ENCODE measurements at places on chromosomes 7 and 10.

DNA sequence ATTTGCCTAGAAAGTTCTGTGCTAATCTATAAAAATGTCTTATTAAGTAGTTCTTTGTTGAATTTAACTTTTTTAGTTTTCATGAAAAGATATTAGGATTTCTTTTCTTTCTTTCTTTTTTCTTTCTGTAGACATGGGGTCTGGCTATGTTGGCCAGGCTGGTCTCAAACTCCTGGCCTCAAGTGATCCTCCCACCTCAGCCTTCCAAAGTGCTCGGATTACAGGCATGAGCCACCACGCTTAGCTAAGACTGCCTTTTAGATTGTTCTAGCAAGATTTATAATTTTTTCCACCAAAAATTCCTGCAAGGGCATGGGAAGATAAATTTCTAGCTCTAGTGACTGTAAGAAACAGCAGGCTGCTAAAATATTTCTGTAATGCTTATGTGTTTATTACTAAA is 140.5 kb downstream of the WDR37 start:
- DNase-seq = no peak

GRCh38 chr10:103598654-103599115 is 105.2 kb downstream of the NEURL1 start:
- DNase-seq = peak; percentile 44

DNA sequence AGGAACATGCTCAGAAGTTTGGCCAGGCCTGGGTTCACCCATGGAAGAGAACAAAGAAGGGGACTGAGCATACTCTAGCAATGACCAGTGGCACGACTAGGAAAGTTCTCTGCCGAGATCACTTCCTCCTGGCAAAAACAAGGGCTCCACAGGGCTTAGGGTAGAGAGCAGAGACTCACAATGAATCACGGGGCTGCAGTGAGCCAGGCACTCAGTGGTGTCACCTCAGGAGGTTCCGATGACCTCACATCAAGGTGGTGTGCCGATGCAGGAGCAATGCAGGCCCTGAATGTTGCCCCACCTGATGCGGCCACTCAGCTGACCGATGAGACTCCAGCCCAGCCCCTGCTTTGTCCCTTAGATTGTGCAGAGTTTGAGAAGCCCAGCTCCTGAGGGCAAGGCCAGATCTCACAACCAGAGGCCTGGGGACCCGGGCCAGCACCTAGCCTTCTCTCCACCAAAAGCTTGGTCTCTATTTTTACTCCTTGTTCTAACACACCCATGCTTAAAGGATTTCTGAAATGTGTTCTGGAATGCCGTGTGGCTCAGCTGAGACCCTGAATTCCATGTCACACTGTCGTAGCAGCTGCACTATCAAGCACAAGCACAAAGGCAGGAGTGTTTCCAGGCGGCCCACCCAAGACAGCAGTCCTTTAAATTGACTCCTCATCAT is 60.9 kb downstream of the COBL start:
- no peak for DNase-seq

- no peak for DNase-seq
Measured at GRCh38 chr7:132199626-132200025, 376.6 kb downstream of the PLXNA4 start.

DNA sequence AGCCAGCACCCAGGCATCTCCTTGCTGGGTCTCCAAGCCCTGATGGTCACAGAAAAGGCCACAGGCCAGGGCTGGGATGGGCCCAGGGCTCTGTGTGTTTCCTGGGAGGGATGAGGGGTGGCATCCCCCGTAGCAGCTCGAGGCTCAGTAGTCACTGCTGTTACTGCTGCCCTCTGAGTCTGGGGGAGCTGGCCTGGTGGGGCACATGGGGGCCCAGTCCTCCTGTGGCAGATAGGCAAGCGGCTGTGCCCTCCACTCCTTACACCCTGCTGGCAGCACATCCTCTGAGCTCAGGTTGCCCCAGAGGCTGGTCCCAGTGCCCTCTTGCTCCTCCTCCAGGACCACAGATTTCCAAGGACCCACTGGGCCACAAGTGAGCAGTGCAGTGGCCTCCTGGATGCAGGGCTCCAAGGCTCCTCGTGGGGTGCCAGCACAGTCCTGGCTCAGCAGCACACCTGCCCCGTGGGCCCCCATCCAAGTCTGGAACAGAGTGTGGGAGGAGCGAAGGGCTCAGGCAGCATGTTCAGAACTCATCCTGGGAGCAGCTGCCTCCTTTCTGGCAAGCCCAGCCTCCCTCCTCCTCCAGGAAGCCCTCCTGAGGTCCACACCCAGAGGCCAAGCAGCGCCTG is 31.5 kb upstream of the TUBB8 start:
- no peak for DNase-seq

DNA sequence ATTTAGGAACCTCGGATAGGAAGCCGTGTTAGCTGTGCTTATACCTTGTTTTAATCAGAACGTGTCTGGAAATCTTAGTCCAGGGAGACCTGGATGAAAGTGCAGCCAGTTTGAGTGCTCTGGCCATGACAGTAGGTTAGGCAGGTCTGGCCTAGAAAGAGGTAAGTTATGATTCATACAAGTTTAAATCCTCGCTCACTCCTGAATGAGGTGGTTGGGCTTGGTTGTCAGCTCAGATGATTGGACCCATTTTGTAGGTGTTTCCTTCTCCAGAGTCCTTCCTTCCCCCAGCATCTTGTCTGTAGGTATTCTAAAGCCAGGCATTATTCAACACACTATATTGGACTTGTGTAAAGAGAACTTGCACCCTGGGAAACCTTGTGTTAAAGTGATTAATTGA is 561.9 kb upstream of the GALNT17 start:
- no peak for DNase-seq

GRCh38 chr10:114537736-114538135 is 120.3 kb downstream of the ABLIM1 start:
- no peak for DNase-seq

GRCh38 chr7:43294080-43294630 is 181.7 kb downstream of the HECW1 start:
- peak; percentile 39 for DNase-seq

DNA sequence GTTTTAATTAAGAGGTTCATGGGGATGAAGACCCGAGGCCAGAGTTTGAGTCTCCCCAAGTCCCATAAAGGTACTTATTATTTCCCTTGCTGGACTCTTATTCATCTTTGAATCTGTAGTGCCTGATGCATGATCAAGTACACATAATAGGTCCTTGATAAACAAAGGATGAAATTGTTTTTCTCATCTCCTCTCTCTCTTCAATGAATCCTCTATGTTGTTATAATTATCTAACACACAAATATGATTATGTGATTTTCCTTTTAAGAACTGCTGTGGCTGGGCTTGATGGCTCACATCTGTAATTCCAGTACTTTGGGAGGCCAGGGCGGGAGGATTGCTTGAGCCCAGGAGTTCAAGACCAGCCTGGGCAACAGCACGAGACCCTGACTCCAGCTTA is 117.7 kb downstream of the BAMBI start:
- no peak for DNase-seq

DNA sequence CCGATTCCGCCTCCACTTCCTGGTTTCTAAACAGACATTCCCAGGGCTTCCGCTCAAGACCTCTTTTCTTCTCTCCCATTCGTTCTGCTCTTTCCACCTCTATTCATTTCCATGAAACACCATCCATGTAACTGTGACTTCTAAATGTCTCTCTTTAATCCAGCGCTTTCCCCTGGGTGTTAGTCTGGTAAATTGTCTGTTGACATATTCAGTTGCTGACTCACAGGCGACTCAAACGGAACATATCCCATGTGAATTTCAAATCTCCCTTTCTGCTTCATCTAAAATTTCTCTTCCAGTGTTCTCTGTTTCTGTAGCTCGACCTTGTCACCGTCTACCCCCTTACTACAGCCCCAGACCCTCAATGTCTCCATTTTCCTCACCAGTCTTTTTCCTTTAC is 119.1 kb downstream of the PFKFB3 start:
- no peak for DNase-seq

DNA sequence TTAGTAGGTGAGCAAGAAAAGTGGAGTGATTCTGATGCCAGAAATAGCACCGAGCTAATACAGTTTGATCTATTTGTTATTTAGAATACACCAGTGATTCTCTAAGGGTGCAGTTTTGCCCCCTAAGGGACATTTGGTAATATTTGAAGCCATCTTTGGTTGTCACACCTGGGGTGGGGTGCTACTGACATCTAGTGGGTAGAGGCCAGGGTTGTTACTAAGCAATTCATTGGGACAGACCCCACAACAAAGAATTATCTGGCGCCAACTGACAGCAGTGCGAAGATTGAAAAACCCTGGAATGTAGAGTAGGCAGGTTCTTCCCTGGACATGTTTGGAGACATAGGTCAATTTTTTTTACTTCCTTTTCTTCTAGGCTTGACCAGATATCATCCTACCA is 14.6 kb downstream of the PALS2 start:
- no peak for DNase-seq

DNA sequence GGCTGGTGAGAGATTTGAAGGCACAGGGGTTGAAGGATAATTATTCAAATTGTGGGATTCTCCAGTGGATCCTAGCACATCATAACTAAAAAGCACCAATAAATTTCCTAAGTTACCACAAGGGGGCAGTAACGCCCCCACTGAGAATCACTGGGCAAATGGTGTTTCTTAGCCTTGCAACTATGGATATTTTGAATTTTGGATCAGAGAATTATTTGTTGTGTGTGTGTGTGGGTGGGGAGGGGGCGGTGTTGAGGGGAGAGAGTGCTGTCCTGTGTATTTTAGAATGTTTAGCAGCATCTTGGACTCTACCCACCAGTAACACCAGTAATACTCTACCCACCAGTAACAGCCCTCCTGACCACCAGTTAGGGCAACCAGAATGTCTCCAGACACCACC is 63.3 kb upstream of the PRKG1 start:
- DNase-seq = no peak

DNA sequence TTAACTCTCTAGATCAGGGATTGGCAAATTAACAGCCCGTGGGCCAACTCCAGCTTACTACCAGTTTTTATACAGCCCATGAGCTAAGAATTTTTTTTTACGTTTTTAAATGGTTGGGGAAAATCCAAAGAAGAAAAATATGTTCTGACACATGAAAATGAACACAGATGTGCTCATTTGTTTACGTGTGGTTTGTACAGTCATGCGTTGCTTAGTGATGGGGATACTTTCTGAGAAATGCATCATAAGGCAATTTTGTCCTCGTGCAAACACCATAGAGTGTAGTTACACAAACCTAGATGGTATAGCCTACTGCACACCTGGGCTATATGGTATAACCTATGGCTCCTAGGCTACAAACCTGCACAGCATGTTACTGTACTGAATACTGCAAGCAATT is 8.3 kb upstream of the SMKR1 start:
- DNase-seq = peak; percentile 69

DNA sequence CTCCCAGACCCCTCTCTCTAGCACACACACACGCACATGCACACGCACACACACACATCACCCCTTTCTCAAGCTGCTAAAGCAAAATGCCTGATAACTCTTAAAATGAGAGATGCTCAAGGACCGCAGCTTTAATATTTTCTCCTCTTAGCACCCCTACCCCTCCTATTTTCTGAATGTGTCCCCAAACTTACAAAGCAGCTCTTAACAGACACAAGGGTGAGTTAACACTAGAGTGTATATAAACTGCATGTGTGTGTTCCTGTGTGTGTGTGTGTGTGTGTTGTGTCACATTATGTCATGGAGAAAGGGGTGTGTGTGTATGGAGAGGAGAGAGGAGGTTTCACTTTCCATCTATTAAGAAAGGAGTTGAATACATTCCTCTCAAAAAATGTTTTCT is 1.3 kb downstream of the PTN start:
- DNase-seq = no peak

DNA sequence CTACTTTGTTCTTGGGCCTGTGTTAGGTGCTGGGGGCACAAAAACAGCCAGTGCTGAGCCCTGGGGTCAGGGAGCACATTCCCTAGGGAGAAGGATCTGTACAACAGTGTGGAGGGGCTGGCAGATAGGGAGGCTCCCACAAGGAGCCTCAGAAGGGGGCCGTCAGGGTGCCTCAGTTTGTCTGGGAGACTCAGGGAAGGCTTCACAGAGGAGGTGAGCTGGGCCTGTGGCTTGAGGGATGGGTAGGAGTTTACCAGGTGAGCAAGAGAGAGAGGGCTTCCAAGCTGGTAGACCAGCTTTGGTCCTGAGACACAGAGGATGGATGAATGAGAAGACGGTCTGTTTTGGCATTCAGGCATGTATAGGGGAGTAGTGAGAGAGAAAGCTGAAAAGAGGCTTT is 52.1 kb downstream of the CAMK1D start:
- no peak for DNase-seq

- no peak for DNase-seq
Measured at GRCh38 chr7:37186753-37187152, 261.9 kb downstream of the ELMO1 start.

DNA sequence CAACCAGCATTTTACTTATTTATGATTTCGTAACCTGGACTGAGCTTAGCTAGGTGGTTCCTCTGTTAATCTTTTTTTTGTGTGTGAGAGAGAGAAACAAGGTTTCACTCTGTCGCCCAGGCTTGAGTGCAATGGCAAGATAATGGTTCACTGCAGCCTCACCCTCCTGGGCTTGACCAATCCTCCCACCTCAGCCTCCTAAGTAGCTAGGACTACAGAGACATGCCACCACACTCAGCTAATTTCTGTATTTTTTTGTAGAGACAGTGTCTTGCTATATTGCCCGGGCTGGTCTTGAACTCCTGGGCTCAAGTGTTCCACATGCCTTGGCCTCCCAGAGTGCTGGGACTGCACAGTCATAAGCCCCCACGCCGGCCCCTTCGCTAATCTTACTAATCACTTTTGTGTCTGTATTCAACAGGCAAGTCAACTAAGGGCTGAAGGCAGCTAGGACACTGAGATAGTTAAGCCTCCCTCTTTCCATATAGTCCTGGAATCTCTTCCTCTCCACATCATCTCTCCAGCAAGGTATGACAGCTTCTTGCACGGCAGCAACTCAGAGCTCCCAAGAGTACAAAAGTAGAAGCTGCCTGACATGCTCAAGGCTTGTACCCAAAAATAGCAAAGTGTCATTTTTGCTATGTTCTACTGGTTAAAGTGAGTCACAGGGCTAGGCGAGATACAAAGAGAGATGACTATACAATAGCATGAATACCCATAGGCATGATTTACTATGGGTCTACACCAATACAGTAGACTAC is 11.3 kb downstream of the KMT2C start:
- DNase-seq = no peak

- no peak for DNase-seq
Measured at GRCh38 chr7:159068488-159068811, 76.2 kb downstream of the VIPR2 start.

DNA sequence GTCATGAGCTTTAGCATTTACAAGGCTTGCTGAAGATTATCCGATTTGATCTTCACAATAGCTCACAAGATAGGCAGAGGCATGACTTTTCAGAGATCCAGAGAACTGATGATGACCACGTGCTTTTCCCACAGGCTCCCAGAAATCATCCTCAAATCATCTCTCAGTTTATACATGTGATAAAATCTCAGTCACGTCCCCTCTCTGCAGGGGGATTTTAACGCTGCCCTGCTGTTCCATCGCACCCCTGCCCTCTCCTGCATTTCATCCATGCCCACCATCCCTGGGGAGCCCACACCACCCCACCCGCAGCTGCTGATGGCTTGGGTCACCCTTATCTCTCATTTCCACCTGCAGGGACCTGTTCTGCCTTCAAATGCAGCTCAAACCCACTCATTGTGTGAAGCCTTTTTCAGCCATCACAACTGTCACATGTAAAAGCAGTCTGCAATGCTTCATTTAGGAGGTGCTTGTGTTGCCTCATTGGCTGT is 141.8 kb downstream of the DIP2C start:
- no peak for DNase-seq

- no peak for DNase-seq
Measured at GRCh38 chr10:30188101-30188500, 128.7 kb upstream of the JCAD start.

- DNase-seq = no peak
Measured at GRCh38 chr7:74344786-74345185, 55.6 kb downstream of the CLIP2 start.

- no peak for DNase-seq
Measured at GRCh38 chr7:74476626-74477025, 22.9 kb downstream of the GTF2IRD1 start.
